ENCODE measurements at places on chromosomes 16 and 17. TPM values are rescaled to one million over a fixed set of nuclear protein-coding genes. Genes with fewer than 3 reads are reported as not detected.

- DNase-seq, result no peak
Observed at GRCh38 chr17:5786510-5786875, 202.2 kb upstream of the NLRP1 start.

GRCh38 chr16:1311738-1312466 is 2.5 kb downstream of the UBE2I start:
- DNase-seq, result no peak

GRCh38 chr16:46582313-46582712 is 38.9 kb downstream of the SHCBP1 start:
- no peak for DNase-seq

- DNase-seq, result no peak
Observed at GRCh38 chr17:41519501-41520224, 973 bp upstream of the KRT15 start.

GRCh38 chr16:29029168-29029994 is 44.5 kb downstream of the LAT start:
- DNase-seq, result peak; percentile 47

- no peak for DNase-seq
Observed at GRCh38 chr17:39737206-39737759, 455 bp upstream of the GRB7 start.

The KRT39 gene
- total RNA-seq, result not detected

DNA sequence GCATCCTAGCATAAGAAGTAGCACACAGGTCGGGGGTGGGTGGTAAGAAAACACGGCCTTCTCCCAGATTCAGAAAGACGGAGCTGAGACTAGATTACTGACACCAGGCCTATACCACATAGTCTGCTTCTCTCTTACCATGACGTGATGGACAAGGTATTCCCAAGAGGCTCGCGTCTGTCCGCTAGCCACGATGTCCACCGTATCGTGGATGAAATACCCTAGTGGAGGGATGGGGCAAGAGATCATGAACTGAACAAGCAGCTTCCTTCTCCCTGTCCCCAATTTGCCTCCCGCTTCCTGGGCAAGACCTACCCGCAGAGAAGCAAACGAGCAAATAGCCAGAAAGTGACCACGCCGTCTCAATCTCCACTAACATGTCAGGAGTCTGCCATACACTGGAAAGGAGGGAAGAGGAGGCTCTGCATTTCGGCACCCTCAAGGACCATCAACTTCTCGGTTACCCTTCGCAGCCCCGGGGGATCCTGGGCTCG is 820 bp downstream of the TLCD1 start:
- no peak for DNase-seq

GRCh38 chr16:83903751-83904150 is 4.8 kb downstream of the MLYCD start:
- DNase-seq, result no peak

The HOXB2 gene
- 3.4 TPM for total RNA-seq

Data from activated CD4-positive, alpha-beta T cell treated with anti-CD3 and anti-CD28 coated beads, Interleukin-2, amount 10 ng/mL, durations not matched to agents 7 days and 5 days (primary cell).